A549 treated with RU486 at 1 μM for 4 hours (cell line): ENCODE measurements at places on chromosomes 4 and X. TPM values are rescaled to one million over a fixed set of nuclear protein-coding genes. Genes with fewer than 3 reads are reported as not detected.

Gene MAGIX
- 1.7 to 3.4 TPM (median 2.5 TPM) in 5 replicates for total RNA-seq

Gene ADH1B
- total RNA-seq: not detected in 5 replicates

Gene PDCL2
- total RNA-seq: not detected in 5 replicates

Gene EPGN
- total RNA-seq: not detected in 5 replicates

Gene PCSK1N
- total RNA-seq: 21.2 to 60.8 TPM (median 51.8 TPM) in 5 replicates

Gene IL3RA
- total RNA-seq: 0.15 to 0.30 TPM (median 0.21 TPM) in 5 replicates

Gene ARHGEF38
- not detected in 5 replicates for total RNA-seq

Gene PGAM4
- 0.44 to 0.66 TPM (median 0.53 TPM) in 4 of 5 replicates, not detected in the other for total RNA-seq

Gene UGT2B17
- total RNA-seq: not detected in 5 replicates

Gene HEPH
- not detected in 5 replicates for total RNA-seq

Gene CXCL11
- total RNA-seq: 0.19 to 0.27 TPM (median 0.20 TPM) in 3 of 5 replicates, not detected in the others

Gene IQCM
- total RNA-seq: not detected in 5 replicates

Gene L1CAM
- total RNA-seq: 18.0 to 23.1 TPM (median 20.8 TPM) in 5 replicates

Gene FGFBP2
- not detected in 5 replicates for total RNA-seq

Gene TRIM75
- not detected in 5 replicates for total RNA-seq

Gene INTS6L
- 0.07 to 0.15 TPM (median 0.11 TPM) in 4 of 5 replicates, not detected in the other for total RNA-seq

Gene RASSF6
- total RNA-seq: 0.54 to 1.1 TPM (median 0.90 TPM) in 5 replicates

Gene VEGFD
- 0.16 to 0.39 TPM (median 0.23 TPM) in 5 replicates for total RNA-seq

Gene CXCL1
- 10.8 to 15.6 TPM (median 11.7 TPM) in 5 replicates for total RNA-seq

Gene TXK
- total RNA-seq: 0.11 to 0.20 TPM (median 0.15 TPM) in 5 replicates

Gene MAGEE1
- total RNA-seq: 3.3 to 4.9 TPM (median 4.7 TPM) in 5 replicates

Gene DRP2
- total RNA-seq: 0.10 to 0.21 TPM (median 0.18 TPM) in 5 replicates

Gene TCEANC
- total RNA-seq: 0.53 to 0.80 TPM (median 0.73 TPM) in 5 replicates

Gene PRKG2
- 0.31 to 1.2 TPM (median 0.91 TPM) in 5 replicates for total RNA-seq

Gene ADAM29
- not detected in 5 replicates for total RNA-seq
